NCI-H2029 (cell line): ENCODE measurements at places on chromosomes 7 and 10.

GRCh38 chr10:38047666-38048065, 37.2 kb downstream of the ZNF33A start:
- no peak for DNase-seq

- no peak for DNase-seq
These were observed 526.9 kb downstream of the KCNMA1 start for GRCh38 chr10:77110757-77111156.

DNA sequence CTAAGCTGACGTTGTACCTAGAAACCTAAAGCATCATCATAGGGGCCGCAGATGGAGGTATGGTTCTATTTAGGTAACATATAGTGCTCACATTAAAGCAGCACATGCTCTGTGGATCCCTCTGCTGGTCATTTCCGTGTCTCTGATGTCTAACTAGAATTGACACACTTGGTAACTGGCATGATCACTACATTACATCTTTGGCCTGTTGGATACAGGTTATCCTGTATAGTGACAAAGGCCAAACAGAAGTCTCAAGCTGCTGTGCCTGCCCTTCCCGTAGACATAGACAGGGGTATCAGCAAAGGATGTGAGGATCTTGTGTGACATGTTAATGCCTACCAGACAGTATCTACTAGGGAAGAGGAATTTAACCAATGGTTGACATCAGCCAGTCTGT, 51.2 kb downstream of the KIF5B start:
- DNase-seq, result no peak

- DNase-seq, result no peak
These were observed 197.5 kb downstream of the ZNF438 start for GRCh38 chr10:30834153-30834552.

- no peak for DNase-seq
These were observed 1004.0 kb upstream of the C7orf33 start for GRCh38 chr7:147586526-147586925.

DNA sequence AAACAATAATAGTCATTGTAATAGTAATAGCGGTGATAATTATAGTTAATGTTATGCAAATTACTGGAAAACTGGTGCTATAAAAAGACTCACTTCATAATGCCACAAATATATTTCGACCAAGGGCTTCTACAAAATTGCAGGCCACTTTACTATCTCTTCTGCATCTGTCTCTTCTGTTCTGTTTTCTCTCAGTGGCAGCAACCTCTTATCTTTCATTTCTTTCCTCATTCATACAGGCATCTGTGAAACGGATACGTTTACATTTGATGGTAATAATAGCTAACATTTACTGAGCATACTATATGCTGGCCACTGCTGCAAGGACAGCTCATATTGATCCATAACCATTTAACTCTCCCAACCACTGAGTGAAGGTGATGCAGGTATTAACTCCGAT, 537.4 kb upstream of the PFKP start:
- no peak for DNase-seq

DNA sequence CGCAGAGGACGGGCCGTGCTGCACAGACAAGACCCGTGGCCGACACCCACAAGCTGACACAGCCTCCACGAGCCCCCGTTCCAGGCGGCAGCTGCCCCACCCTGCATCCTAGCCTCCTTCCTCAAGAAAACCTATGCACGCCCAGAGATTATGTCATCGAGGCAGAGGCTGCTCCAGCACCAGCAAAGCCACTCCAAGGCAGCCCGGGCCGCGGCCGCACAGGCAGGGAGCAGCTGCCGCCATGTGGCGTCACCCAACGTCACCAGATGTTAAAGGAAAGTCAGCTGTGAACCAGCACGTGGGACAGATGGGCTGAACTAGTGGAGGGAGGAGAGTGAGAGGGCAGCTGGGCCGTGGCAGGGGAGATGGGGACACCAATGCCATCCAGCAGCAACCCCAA, 59.8 kb downstream of the STK32C start:
- DNase-seq, result no peak

- DNase-seq, result no peak
These were observed 19.6 kb downstream of the NUDT1 start for GRCh38 chr7:2261611-2262010.

DNA sequence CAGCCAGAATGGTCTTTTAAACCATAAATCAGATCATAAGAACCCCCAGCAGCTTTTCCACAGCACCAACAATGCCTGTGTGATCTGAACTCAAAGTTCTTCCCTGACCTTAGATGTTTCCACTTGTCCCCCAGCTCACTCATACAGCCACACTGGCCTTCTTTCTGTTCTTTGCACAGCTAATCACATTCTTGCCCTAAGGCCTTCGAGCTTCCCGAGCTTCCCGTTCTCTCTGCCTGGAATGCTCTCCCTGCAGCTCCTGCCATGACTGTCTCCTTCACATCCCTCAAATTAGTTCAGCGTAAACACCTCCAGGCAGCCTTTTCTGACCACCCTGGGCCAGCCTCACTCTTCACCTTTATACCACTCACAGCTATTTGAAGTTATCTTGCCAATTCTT, 166.8 kb upstream of the NFE2L3 start:
- no peak for DNase-seq

DNA sequence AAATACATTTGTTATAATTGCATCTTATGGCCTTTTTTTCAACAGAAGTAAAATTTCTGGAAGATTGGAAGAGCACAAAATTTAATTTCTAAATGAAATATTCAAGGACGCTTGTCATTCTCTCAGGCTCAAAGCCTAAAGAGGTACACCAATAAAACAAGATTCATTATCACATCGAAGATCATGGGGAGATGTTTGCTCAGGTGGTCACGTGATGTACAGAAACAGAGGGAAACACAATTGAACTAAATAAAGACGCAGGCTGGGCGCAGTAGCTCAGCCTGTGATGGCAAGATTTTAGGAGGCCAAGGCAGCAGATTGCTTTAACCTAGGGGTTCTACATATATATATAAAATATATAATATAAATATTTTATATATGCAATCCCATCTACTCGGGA, 37.3 kb upstream of the TMEM254 start:
- DNase-seq, result no peak

DNA sequence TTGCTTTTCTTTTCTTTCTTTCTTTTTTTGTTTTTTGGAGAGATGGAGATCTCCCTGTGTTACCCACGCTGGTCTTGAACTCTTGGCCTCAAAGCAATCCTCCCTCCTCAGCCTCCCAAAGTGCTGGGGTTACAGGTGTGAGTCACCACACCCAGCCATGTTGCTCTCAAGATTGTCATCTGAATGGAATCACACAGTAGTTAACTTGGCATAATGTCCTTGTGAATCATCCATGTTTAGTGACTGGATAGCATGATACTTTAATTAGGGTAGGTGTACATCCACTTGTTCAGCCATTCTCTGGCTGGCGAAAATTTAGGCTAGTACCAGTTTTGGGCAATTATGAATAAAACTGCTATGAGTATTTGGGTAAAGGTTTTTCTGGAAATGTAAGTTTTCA, 15.4 kb upstream of the GRB10 start:
- DNase-seq, result no peak

DNA sequence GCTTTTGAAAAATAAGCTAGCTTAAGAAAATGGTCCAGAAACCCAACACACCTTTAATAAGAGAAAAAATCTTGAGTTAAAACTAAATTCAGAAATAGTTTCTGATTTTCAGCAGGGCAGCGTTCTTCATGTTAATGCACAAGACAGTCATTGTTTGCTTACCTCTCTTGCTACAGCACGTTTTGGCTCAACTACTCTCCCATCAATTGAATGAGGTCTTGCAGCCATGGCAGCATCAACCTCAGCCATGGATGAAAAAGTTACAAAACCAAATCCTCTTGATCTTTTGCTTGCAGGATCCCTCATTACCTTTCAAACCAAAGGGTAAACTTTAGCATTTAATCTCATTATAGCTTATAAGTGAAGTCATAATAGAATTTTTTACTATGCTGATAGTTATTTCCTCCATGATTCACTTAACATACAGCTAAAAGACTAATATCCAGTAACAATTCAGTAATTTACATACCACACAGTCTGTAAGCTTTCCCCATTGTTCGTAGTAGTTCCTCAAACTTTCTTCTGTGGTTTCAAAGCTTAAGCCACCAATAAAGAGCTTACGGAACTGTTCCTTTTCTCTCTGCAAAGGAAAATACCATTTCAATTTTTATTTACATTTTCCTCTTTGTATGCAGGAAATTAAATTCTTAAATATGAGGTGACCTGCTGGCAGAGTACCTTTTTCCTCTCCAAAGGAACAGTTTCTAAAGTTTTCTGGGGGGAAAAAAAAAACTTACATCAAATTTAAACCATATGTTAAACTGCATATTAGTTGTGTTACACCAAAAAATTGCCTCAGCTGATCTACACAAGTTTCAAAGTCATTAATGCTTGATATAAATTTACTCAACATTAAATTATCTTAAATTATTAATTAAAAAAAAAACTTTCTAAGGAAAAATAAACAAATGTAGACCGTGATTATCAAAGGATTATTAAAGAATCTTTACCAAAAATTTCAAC, 3.1 kb downstream of the HNRNPA2B1 start:
- DNase-seq, result no peak

DNA sequence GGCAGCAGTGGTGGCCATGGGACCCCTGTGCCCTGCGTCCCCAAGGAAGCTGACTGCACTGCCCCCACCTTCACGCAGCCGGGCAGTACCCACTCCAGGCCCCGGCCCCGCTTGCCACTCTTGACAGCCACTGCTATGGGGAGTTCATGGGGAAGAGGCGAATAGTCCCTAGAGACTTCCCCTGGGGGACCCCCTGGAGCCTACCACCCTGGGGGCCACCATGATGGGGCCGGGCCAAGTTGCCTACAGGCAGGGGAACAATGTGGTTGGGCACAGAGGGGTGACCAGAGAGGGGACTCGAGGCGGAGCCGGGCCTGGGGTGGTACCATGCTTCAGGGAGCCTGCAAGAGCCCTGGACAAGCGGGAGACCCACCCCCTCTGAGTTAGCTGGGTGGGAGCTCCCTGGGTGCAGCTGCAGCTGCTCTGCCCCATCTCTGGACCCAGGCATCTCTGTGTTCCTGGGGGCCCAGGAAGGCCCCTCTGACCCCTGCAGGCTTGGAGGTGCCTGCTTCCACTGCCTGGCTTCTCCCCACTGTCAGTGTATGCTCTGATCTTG, 567.6 kb downstream of the GRM8 start:
- DNase-seq, result no peak

- no peak for DNase-seq
These were observed 966.7 kb upstream of the ZNF722 start for GRCh38 chr7:63031838-63032436.

GRCh38 chr10:21655236-21655635, 121.2 kb downstream of the MLLT10 start:
- no peak for DNase-seq

DNA sequence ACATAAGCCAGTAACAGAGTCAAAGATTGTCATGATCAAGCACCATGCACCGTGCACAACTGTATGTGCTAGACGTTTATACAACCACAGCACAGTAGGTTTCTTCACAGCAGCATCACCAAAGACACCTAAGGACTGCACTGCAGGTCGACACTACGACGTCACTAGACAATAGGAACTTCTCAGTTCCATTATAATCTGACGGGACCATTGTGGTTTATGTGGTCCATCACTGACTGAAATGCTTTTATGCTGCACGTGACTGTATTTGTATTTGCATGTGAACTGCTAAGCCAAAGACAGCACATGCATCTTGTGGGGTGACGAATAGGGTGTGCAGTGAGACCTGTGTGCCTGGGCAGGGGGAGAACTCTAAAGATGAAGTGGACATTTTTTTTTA, 164.9 kb downstream of the PARD3 start:
- DNase-seq, result no peak

DNA sequence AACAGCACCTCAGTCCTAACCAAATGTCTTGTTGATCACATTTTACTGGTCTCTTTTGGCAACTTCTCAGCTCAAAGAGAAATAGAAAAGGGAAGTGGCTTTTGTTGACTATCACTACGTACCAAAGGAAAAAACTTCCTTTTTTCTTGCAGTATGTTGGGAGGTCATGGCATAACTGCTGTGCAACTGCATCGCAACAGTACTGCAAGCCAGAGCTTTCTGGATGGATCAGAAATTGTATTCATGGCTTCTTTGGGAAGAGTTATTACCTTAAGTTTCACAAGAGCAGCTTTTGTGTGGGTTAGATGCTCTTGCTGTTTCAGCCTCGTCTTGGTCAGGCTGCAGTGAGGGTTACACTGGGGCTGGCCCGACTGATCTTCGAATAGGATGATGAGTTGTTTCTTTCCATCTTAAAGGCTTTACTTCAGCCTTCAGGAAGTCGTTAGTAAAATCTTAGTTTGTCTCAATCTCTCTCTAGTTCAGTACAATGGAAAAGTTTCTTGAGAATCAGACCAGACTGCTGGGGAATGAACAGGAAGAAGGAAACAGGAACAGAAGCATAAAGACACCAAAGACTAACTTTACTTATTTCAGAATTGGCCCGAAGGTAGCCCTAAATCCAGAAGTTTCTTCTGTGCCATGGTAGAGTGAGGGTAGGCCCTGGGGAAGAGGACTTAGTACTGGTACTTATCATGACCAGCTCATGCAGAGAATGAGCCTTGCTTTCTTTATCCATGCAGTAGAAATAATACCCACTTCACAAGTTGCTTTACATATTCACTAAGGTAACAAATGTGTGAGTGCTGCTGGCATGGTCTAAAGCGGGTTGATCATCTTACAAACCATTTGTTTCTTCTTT, 153.6 kb downstream of the CELF2 start:
- no peak for DNase-seq

DNA sequence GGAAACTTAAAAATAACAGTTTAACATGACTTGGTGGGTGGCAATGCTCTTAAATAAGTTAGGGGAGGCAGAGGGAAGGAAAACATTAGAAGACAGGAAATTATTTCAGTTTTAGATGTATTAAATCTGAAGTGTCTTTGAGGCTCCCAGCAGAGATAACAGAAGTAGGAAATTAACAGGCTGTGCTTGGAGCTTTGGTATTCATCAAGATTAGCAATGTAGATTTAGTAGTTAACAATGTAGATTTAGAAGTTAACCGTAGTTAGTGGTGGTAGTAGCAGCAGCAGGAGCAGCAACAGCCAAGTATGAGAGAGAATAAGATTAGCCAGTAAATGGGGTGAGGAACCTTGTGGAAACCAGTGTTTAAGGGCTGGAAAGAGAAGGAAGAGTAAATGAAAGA, 48.7 kb upstream of the UBN2 start:
- no peak for DNase-seq

- DNase-seq, result no peak
These were observed 492 bp downstream of the COG5 start for GRCh38 chr7:107563081-107563774.

- DNase-seq, result no peak
These were observed 241.6 kb upstream of the CACNA2D1 start for GRCh38 chr7:82685214-82685613.

DNA sequence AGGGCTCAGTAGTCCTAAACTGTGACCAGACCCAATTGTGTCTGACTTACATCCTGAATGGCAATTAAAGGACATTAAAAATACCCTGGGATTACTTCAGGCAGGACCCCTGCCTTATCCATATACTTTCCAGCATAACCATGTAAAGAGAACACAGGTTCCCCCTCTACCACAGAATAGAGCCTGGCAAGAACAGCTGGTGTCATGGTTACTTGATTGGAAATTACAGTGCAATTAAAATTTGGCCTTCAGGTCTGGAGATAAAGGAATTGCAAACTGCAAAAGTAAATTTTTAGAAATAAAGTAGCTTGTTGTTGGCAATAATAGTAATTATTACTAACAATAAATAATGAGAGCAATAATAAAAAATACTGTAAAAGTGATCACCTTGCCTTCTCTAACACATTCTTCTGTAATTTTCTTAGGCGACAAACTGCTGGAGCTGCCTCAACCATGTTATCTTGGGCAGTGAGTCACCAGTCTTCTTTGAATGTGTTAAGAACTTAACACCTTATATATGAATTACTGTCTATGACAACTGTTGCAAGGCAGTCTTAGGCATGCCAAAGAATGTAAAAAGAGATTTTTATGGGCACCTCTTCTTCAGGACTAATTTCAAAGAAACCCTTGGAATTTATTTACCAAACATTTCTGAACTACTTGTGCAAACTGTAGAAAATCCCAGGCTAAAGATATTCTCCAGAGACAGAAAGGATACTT, 53.7 kb downstream of the HIBADH start:
- DNase-seq, result no peak
